DMS153 (cell line): ENCODE measurements at places on chromosomes 2 and 18.
A peak's percentile ranks its signal among the peaks of the same experiment; 100 is the strongest.

- no peak for DNase-seq
Measured at GRCh38 chr18:5144629-5145028, 52.4 kb downstream of the AKAIN1 start.

DNA sequence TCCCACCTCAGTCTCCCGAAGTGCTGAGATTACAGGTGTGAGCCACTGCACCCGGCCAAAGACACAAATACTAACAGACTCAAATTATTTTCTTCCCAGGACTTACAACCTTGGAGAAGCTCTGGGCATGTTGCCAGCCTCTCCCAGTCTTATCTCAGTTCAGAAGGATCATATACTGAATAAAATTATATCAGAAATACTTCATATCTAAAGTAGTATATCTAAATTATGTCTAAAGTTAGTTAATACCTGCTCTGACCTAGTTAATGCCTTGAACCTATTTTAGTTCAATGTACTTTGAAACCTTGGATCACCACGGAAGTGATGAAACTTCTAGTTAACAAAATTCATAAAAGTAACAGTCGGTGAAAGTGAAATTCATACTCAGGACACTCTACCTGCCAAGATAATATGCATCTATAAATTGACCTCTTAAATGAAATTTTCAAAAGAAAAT is 34.4 kb upstream of the CYBRD1 start:
- DNase-seq: no peak

DNA sequence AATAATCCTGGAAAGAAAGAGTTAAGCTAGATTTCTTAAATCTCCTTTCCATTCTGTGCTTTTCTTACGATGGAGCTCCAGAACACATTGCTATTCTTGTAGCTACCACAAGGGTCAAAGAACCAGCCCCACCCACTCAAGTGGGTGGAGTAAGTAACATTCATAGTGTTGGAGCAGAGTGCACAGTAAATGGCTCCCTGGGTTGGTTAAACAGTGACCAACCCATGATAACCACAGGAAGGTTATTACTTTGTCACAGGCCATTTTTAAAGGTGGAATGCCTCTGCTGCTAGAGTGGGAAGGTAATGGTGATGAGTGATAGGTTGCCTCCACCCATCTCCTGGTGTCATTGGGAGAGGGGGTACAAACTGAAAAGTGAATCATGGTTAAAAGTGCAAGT is 13.9 kb downstream of the ARPC2 start:
- DNase-seq: no peak

- DNase-seq: no peak
Measured at GRCh38 chr2:231987124-231987727, 25.7 kb downstream of the DIS3L2 start.

DNA sequence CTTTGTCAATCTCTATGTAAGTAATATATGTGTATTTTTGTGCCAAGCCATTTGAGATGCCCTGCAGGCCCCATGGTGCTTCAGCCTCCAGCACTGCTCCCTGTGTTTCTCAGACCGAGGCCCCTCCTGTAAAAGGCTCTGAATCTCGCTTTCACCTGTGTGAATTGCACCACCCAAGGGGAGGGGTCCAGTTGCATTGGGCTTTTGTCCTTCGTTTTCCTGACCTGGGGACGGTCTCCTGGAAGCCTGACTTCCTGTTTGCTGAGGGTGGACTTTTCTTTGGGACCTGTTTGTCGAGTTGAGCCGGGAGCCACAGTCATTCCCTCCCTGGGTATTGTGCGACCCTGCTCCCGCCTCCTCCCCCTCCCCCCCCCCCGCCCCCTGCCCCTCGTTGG is 48.9 kb downstream of the AGAP1 start:
- peak; percentile 89 for DNase-seq

DNA sequence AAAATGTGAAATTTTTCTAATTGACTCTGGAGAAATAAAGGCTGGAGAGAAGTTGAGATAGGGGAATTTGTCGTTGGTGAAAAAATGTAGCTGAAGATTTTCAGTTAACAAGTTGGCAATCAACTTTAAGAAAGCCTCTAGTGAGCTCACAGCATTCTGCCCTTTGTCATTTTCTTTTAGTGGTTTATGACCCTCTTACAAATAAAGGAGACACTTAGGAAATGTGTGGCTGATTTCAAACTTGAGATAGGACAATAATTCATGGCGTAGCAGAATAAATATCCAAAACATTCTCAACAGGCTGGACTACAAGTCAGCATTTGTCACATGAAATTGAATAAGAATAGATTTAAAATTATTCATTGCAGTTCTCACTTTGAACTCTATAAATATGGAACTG is 412.5 kb upstream of the SPHKAP start:
- DNase-seq: no peak
